ENCODE measurements at places on chromosomes 5 and 9.

DNA sequence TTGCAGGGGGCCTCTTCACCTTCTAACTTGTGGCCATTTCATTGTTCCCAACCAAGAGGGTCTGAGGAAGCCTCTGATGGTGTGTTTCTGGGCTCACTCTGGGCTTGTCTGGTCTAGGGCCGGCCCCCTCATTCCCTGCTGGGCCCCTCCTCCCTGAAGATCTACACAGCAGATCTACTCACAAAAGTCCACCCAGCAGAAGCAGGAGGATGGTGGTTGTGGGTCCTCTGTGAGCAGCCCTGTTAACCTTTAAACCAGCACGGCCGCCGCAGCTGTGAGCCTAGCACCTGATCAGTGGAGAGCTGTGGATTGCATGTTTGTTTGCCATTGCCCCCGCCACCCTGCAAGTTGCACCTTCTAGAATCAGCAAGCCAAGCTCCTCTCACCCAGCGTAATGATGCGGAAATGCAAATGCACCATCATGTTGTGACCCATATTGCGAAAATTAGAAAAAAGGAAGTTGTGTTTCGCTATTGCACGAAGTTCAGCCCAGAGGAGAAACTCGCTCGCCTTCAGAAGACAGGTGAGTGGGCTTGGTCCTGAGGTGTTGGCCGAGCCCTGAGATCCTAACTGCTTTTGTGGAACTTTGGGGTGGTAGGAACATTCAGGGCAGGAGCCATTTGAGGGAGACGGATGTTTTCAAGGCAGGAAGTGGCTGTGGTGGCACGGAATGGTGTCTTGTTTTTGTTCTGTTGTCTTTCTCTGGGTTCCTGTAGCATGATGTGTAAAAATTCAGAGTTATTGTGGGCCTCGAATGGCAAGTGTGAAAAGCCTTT lies 16.7 kb downstream of the FGD3 start:
- DNase-seq, result no peak

DNA sequence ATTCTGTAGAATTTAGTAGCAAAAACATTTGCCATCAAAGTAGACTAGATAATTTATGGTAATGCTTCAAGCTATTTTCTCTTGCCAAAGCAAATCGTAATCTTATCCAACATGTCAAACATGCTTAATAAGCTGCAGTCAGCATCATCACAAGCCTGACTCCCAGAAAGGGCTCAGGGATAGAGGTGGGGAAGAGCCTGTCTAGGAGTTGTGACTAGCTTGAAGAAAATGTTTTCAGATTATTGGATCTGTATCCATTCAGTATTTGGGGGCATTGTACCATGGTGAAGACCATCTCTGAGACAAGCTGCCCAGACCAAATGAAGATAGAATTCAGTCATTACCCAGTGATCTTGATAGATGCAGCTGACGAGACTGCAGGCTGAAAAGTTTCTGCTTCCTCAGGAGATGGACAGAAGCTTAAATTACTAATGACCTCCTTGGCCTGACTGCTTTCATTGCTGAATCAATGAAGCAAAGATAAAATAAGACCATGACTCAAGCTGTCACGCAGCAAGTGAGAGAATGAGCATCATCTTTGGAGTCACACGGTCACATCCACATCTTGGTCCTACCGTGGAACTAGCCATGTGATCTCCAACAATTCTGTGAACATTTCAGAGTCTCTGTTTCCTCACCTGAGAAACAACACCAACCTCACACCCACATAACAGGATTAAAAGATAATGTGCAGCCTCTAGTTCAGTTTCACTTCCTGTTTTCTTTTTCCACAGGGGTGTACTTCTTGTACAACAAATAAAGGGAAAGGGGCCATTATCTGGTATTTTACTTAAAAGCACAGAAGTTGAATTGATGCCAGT lies 9.4 kb downstream of the ERAP2 start:
- DNase-seq, result no peak

- no peak for DNase-seq
Observed at GRCh38 chr5:126914801-126915436, 115.4 kb downstream of the MARCHF3 start.

- DNase-seq, result no peak
Observed at GRCh38 chr5:1390333-1390732, 45.4 kb upstream of the CLPTM1L start.

DNA sequence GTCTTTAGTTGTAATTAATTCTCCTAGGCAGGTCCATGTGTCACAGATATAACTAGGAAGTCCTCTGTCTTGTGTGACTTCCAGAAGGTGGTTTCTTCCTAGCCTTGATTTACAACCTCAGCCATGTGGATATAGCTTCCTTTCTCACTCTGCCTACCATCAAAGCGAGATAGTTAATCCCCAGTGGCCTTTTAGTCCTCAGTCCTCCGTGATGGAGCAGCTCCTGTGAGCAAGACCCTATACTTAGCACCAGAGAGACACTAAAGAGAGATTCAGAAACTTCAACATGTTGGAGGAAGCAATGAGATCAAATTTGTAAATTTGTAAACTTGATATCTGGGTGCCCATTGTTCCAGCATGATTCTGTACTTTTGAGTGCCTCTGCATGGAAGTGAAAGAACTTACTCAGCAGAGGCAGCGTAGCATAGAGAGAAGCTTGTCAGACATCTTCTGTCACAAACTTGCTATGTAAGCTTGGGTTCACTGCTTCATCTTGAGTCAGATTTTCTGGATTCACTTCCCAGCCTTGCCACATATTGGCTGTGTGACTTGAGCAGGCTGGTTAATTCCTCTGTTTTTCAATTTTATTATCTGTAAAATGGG lies 170.2 kb upstream of the NR3C1 start:
- DNase-seq, result no peak

DNA sequence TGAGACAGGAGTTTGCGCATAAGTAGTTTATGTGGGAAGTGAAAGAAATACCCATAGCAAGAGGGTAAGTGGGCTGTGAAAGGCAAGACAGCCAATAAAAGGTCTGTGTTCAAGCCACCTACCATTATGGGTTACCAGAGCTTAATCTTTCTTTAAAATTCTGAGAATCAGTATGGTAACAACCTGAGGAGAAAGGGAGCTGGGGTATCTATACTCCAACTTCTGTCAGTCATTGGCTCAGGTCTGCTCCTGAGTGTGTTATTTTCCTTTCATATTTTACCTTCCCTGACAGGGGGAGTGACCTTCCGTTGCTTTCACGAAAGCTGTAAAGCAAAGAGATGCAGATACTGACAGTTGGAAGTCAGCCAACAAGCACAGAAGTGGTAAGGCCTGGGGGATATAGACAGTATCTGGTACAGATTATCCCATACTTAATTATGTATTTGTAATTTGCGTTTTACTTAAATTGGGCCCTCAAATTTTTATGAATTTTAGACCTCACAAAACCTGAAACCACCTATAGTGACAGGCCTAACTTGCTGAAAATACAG lies 233.4 kb downstream of the RAB3C start:
- DNase-seq, result no peak

DNA sequence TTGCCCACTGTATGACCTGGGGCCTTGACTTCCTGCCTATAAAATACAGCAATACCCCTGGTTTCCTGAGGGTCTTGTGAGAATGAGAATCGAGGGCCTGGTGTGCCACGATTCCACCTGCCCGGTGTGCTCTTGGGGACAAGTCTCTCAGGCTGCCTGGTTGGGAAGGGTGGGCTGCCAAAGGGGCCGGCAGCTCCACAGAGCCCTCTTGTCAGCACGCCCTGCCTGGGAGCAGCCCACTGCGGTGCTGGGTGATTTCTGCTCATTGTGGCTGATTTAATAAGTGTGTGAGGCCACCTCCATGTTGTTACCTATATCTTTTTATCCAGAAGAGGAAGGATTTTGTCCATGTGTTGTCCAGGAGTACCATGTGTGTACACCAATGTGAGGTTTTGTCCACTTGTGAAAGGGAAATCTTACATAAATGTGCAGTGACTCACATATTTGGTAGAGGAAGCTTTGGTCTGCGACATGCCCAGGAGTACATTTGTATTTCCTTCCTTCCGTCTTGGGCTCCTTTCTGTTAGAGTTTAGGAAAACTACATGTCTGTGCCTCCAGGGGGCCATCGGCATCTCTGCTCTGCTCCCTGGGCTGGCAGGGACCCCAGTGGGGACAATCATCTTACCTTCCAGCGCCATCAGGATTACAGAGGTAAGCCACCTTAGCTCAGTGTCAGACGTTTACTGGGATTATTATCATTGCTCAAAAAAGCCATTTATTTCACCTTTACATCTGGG lies 108.6 kb downstream of the PHF2 start:
- DNase-seq, result no peak

DNA sequence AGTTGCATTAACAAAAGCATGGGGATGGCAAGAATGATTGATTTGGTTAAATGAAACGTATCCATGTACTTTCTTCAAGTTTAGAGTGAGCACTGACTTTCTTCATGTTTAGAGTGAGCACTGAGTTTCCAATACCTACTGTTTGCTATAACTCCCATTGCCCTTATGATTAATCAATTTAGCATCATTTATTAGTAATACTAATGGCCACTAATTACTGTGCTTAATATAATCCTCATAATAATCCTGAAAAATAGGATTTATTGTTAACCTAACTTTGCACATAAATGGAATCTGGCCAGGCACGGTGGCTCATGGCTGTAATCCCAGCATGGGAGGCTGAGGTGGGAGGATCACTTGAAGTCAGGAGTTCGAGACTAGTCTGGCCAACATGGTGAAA lies 22.1 kb upstream of the GPR21 start:
- no peak for DNase-seq

- no peak for DNase-seq
Observed at GRCh38 chr9:112170235-112170634, 4.9 kb downstream of the SUSD1 start.

- no peak for DNase-seq
Observed at GRCh38 chr5:84411832-84412605, 27.3 kb upstream of the EDIL3 start.

DNA sequence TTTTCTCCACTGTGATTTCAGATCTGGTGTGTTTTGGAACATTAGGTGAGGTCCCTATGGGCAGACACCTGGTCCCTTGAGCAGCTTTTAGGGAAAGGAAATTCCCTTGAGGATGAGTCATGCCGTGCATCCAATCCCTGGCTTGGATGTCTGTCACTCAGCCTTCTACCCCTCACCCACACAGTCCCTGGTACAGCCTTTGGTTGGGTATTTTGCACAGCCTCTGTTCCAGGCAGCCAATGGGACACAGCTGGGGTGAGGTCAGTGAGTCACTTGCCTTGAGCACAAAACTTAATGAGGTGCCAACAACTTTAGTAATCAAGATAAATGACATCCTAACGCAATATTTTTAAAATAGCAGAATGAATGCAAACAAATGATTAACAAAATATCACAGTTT lies 22.7 kb upstream of the SVEP1 start:
- DNase-seq, result no peak

GRCh38 chr9:133334161-133334560 lies 1.8 kb downstream of the SURF6 start:
- no peak for DNase-seq

DNA sequence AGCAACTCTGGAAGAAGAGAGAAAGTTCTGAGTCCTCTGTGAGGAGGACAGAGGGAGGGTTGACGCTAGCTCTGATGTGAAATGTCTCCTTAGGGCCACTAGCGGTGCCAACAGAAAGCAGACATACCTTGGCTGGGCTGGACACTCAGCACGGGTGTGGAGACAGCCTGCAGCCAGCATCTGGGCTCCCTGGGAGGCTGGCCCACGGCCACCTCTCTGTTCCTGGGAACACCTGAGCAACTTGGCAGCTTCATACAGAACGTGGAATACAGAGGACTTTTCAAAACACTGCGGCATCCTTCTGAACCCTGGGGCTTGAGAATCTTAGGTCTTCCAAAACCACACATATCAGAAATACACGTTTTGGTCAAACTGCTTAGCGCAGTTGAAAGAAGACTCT lies 269.1 kb downstream of the FSTL4 start:
- no peak for DNase-seq

DNA sequence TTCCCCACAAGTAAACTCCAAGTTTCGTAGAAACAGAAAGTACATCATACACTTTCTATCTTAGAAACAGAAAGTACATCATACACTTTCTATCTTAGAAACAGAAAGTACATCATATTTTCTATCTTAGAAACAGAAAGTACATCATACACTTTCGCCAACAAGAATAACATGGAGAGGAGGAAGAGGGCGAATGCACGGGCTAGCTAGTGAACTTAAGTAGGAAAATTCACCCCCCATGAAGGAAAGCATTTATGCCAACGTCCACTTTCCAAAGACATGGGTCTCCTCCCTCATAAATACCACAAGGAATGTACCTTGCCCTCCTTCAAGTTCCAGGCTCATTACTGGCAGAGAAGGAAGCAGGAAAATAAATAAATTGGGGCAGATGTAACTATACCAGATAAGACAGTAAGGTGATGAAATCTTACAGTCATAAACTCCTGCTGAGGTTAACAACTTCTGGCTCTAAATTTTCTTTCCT lies 64.7 kb downstream of the FRMD3 start:
- no peak for DNase-seq

GRCh38 chr5:128224336-128224735 lies 140.8 kb downstream of the SLC12A2 start:
- DNase-seq, result no peak

DNA sequence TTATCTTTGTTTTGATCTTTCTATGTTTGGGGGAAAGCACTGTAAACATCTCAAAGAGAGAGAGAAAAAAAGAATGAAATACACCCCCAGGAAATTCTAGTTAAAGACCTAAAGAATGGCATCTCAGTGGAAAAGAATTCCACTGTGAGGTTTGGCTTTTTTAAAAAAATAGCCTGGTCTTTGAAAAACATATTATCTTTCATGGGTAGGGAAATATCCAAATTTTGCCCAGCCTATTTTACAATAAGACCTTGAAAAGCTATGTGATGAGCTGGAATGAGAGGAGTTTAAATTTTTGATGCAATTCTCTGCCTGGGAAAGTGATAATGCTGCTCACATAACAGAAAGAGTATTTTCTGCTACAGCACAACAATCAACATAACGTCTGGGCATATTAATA lies 348.1 kb upstream of the WWC1 start:
- DNase-seq, result no peak

- DNase-seq, result no peak
Observed at GRCh38 chr5:132095424-132095972, 21.9 kb downstream of the CSF2 start.

GRCh38 chr9:14301583-14302021 lies 12.3 kb downstream of the NFIB start:
- DNase-seq, result no peak

- DNase-seq, result no peak
Observed at GRCh38 chr5:45774528-45774927, 78.3 kb upstream of the HCN1 start.

DNA sequence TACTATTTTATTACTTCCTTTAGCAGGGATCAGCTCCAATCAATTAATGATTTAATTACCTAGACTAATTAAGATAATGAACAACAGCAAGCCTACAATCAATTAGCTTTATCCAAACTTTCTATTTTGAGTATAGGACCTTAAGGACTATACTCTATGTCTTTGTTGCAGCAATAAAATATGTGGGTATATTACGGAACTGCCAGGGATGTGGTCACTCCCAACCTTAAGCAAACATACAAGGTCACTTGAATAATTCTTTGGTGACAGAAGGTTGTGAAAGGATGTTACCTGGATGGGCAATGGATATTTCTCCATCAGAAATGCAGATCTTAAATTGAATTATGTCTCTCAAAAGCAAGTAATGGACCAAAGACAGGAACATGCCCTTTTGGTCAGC lies 907.4 kb upstream of the DMAC1 start:
- DNase-seq, result no peak

- no peak for DNase-seq
Observed at GRCh38 chr9:121386442-121387175, 16.6 kb upstream of the STOM start.
